ENCODE measurements at places on chromosomes 5 and 9.

DNA sequence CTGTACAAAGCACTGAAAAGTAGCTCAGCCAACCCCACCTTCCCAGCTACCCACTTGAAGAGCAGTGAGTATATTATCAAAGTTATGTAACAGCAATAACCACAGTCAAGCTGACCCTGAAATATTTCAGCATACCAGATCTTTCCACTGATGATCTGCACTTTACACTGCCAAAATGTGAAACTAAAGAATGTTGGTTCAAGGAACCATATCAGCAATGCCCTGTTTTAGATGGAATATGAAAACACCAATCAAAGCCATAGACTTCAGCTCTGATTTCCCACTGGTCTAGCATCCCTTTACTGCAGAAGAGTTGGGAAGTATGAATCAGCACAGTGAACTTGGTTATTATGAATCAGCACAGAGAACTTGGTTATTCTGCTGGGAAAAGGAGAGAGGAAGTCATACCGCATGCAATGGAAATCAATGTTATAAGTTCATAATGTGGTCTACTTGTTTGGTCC, 20.0 kb downstream of the CEMIP2 start:
- no peak for DNase-seq

DNA sequence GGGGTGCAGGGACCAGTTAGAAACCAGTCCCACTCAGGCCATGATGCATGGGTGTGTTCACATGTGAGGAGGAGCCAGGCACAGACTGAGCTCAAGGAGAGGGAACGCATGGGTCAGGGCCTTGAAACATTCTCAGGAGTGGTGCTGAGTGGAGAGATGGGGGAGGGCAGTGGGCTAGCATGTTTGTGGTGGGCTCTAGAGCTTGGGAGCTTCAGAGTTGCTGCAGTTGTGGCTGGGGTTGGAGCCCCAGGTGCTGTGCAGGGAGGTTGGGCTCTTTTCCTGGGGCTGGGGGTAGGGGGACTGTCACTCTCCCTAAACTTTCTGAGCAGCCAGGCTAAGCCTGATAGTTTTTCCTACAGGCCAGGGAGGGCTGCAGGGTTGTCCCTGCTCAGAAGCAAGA, 95.4 kb downstream of the DAB2IP start:
- no peak for DNase-seq

DNA sequence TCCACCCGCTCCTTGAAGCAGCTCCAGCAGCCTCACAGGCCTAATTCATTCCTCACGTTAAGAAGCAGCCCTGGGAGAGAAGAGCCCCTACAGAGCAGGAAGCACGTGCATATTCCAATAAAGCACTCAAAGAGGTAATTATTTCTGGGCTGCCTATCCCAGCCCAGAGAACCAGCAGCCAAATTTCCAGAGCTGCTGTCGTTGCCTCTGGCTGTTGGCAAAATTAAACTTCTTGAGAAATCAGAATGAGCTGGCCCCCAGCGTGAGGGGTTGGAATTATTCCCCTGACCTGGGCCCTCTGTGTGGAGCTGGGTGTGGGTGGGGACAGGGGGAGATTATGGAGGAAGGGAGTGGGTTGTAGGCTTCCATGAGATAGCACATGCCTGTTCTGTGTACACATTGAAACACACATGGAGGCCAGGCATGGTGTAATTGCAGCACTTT, 86.8 kb upstream of the HSPA9 start:
- DNase-seq, result no peak

- no peak for DNase-seq
Observed at GRCh38 chr5:74028406-74028805, 402.4 kb downstream of the ARHGEF28 start.

GRCh38 chr5:157827423-157827822, 31.5 kb downstream of the CLINT1 start:
- no peak for DNase-seq

Measured in stimulated activated CD8-positive, alpha-beta memory T cell treated with anti-CD3 and anti-CD28 coated beads, Interleukin-2, amount 100 ng/mL, for 48 hours (primary cell).